NCI-H187 treated with DMSO at 0.1 percent for 48 hours (cell line): ENCODE measurements at places on chromosomes 5 and 9.

DNA sequence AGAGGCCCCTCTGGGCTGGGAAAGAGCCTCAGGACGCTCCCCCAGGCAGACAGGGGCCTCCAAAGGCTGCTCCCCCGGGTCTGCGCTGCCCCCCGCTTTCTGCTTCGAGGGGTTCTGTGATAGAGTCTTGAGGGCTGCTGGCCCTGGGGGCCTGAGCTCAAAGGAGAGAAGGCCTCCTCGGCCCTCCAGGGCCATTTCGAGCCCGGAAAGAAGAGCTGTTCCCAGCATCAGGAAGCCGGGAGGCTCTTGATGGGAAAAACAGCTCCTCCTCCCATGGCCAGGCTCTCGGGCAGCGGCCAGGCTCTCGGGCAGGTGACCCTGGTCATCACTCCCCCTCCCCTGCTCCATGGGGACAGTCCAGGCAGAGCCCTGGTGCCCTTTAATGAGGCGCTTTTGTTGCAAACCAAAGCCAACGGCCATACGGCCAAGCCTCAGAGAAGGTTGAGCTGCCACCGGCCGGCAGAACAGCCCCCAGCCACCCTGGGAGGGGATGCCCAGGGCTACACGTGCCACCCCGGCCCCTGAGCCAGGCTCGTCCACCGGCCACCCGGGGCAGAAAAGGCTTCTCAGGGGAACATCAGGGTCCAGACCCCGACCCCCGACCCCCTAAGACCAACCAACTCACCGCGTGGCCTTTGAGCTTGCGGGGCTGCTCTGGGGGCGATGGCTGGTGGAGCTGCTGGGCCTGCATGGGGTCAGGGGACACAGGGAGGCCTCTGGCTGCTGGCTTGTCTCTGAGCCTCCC lies 16.2 kb upstream of the QSOX2 start:
- no peak for DNase-seq

- DNase-seq = no peak
Observed at GRCh38 chr5:96530901-96531300, 97.9 kb upstream of the PCSK1 start.

GRCh38 chr9:99090336-99091130 lies 14.4 kb upstream of the TGFBR1 start:
- DNase-seq = no peak

DNA sequence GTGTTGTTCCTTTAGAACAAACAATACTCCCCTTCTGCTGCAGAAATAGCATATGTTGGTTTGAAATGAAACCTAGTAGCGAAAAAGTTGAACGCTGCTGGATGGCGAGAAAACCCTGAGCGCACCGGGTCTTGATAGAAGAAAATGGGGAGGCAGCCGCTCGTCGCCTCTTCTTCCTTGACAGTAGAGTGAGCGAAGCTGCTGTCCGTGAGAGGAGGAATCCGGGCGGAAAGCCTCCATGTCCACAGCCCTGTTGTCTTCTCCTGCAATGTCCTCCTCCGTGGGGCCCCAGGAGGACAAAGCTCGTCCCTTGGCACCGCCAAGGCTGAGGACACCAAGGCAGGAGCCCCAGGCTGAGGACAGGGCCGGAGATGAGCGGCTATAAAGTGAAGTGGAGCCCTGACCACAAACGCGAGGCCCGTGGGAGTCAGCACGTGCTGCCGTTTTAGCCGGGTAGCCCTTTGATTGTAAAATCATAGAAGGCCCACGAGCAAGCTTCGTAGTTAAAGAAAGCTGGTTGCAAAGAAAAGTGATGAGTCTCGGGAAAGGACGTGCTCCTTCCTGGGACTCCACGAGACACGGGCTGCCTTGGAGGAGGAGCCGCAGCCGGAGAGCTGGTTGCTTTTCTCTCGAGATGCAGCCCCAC lies 35.6 kb downstream of the MRPL36 start:
- DNase-seq = no peak

- no peak for DNase-seq
Observed at GRCh38 chr5:143664623-143665022, 147.3 kb upstream of the HMHB1 start.
